ENCODE measurements at places on chromosomes 11 and 22. TPM values are rescaled to one million over a fixed set of nuclear protein-coding genes. Genes with fewer than 3 reads are reported as not detected.

Gene TMA7B
- total RNA-seq, result not detected

Gene DDI1
- total RNA-seq, result not detected

Gene SLC29A2
- total RNA-seq, result 18.2 TPM

Gene LRP4
- total RNA-seq, result 62.5 TPM

Gene DEUP1
- total RNA-seq, result not detected

Gene MUC6
- total RNA-seq, result not detected

Gene PKDREJ
- 0.35 TPM for total RNA-seq

Gene SCGB1A1
- not detected for total RNA-seq

Gene AIFM3
- 21.9 TPM for total RNA-seq

Gene TMEM258
- 28.7 TPM for total RNA-seq

Gene SMC1B
- total RNA-seq, result not detected

Gene TMPRSS13
- not detected for total RNA-seq

Gene MIOX
- total RNA-seq, result not detected

Gene TEX54
- total RNA-seq, result not detected

Gene P2RY6
- 1.5 TPM for total RNA-seq

Gene OR2D2
- not detected for total RNA-seq

Gene IL18
- total RNA-seq, result 57.4 TPM

Gene LRRC74B
- total RNA-seq, result not detected

Gene C22orf42
- not detected for total RNA-seq

Gene MAPK8IP1
- total RNA-seq, result 17.3 TPM

Gene SCGB2A2
- not detected for total RNA-seq

DNA sequence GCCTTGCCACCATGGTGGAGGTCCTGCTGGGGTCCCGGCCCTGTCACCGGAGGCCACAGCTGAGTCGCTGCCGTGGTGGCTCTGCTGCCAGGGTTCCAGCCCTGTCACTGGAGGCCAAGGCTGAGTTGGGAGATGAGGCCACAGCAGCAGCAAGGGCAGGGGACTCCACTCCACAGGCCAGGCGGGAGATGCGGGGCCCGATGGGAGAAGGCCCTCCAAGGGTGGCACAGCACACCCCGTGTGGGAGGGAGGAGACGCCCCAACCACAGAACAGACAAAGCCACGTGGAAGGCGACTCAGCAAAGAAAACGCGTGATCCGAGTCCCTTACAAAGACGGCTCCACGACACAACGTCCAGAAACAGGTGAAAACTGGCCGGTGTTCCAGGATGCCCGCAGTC is 159.3 kb downstream of the BRD1 start:
- no peak for DNase-seq

DNA sequence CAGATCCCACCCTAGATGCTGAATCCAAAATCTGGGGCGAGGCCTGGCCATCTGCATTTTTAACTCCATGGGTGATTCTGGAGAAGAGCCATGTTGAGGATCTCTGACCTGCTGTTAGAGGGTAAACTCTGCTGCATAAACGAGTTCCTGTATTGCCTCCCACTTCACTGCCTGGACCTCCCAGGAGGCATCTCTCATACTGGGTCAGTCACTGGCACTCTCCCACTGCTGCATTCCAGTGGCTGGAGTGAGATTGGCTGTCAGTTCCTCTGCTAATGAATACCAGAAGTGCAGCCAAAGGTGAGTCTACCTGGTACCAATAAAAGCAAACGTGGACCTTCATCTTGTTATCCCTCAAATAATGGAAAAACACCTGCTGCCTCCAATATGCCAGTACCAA is 10.3 kb downstream of the POLDIP3 start:
- DNase-seq, result no peak

GRCh38 chr11:57446055-57446454 is 14.3 kb upstream of the RTN4RL2 start:
- no peak for DNase-seq

DNA sequence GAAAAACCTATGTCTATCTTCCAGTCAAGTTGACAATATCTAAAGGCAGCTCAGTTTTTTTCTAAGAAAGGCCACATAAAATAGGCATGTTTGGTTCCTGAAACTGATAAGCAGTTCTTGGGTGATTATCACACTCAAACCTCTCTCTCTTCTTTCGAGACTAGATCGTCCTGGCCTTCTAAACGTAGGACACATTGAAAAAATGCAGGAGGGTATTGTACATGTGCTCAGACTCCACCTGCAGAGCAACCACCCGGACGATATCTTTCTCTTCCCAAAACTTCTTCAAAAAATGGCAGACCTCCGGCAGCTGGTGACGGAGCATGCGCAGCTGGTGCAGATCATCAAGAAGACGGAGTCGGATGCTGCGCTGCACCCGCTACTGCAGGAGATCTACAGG is 15.1 kb downstream of the CDPF1 start:
- no peak for DNase-seq

DNA sequence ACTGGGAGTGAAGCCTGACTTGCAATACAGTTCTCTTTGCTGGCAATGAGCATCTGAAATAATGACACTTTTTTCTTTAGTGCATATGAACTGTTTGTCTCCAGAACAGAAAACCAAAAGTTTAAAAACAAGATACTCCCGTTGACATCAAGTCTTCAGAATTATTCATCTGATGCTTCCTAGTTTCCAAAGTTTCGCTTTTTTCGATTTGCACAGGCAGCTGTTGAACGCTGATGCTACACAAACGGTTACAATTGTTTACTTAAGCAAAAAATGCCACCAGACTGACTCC is 612 bp upstream of the BIRC2 start:
- DNase-seq, result no peak

GRCh38 chr22:22931557-22932270 is 44.1 kb downstream of the IGLL5 start:
- DNase-seq, result no peak

GRCh38 chr11:59898046-59898445 is 19.5 kb downstream of the OOSP3 start:
- DNase-seq, result no peak

DNA sequence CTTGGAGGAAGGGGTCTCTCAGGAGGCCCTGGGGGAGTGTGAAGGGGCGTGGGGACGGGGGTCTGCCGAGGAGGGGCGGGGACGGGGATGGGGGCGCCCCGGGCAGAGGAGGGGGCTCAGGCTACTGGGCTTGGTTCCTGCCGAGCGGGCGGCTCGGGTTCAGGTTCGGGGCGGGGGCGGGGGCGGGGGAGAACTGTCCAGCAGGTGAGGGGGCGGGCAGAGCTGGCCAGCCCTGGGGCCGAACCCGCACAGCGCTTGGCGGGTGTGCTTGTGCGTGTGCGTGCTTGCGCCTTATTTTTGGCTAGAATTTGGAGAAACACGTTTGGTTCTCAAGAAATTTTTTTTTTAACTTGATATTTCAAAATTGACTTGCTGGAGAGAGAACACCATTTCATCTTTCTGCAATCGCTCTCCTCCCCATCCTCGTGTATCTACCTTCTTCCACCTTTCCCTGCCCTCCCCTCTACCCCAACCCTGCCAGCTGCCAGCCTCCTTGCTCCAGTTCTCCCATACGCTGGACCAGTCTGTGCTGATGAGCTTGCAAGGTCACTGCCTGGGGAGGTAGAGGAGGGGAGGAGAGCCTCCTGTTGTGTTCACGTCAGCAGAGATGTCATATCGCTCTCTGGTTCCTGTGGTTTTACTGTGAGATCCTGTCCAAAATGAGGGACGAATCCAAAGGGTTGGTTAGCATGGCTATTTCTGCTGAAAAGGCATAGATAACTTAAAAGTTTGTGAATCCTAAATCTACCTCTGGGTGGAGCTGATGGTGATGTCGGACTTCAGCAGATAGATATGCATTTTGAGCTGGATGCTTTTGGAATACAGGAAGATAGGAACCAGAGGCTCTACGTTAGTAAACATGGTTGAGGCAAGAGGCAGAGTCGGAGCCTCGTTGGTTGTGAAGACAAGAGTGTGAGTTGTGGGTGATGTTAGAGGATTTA is 668 bp downstream of the MADD start:
- DNase-seq, result peak; percentile 59

GRCh38 chr11:119481667-119482400 is 58.9 kb upstream of the THY1 start:
- DNase-seq, result no peak

- no peak for DNase-seq
These were observed 1007.2 kb upstream of the RAG2 start for GRCh38 chr11:37605229-37605628.

DNA sequence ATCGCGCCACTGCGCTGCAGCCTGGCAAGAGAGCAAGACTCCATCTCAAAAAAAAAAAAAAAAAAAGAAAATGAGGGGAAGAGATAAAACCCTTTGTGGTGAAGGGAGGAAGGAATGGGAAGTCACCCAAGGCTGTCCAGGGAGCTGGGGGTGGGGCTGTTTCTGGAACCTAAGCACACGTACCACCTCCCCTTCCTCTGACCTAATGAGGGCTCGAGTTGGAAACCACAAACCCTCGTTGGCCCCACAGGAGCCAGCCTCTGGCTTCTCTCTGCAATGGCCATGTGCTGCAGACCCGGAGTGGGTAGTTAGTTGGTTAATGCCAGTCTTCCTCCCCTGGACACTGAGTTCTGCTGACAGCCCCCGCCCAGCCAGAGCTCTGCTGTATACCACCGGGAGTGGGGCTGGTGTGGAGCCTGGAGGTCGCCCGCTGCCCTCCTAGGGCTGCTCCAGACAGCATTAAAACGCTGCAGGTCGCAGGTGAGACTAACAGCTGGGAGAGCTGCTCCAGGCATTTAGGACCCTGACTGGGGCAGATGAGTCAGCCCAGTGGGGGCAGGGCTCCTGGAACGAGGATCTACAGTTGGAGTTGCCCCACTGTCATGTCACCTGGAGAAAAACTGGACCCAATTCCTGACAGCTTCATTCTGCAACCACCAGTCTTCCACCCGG is at the start of gene LGALS12:
TSS of gene LGALS12 (plus strand) at position 228 of the 672 bp plus-strand sequence. CDS start at position 603, 375 bp downstream.
- DNase-seq, result no peak

- no peak for DNase-seq
These were observed 462.8 kb downstream of the INSC start for GRCh38 chr11:15577519-15577918.

GRCh38 chr11:47243454-47243853 is 5.2 kb downstream of the ACP2 start:
- no peak for DNase-seq

DNA sequence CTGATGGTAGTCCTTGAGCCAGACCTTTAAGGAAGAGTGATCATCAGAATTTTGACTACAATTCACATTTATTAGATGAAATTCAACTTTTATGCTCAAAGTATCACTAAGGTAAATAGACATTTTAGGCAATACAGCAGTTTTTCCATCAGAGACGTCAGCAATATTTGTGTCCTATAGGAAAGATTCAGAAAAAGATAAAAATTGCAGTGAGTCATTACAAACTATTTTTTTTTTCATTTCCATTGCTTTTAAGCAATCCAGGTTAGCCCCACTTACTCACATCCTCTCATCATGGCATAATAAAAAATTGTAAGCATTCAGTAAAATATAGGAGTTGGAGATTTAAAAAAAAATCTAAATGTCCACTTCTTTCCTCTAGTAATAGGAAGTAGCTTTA is 46.9 kb downstream of the MSANTD4 start:
- no peak for DNase-seq

DNA sequence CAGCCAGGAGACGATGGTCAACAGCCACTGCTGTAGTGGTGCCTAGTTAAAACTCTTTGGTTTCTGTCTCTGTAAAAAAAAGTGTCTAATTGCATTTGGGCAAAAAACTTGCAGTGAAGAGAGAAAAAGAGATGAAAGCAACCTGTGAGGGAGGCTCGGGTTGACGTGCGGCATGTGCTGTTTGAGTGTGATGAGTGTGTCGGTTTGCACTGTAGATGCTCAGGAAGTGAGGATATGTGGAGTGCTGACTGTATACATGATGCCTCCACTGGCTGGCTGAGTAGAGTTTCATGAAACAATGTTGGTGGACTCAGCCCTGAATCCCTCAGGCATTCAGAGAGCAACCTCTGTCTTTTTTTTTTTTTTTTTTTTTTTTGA is 4.3 kb upstream of the DGCR6L start:
- peak; percentile 19 for DNase-seq

GRCh38 chr22:28014211-28015045 is 95.4 kb upstream of the PITPNB start:
- no peak for DNase-seq

DNA sequence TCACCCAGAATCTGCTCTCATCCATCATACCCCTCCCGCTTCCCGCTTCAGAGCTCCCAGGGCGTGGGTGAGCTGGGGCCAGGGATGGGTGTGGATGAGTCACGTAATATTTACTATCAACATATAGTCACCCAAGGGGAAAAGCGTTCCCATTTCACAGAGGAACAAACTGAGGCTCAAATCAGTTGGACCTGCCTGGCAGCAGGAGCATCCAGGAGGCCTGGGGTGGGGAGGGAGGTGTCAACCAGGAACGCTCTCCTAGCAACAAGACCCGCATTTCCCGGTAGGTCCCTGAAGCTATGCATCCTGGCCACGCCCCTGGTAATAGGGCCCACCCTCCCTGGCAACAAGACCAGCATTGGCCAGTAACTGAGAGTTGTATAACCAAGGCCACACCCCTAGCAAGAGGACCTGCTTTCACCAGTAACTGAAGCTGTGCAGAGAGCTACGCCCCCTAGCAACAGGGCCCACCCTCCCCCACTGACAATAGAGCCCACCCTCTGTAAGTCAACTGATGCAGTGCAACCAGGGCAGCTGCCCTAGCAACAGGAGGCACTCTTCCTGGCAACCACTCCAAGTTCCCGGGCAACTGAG is 32.7 kb upstream of the TXNRD2 start:
- DNase-seq, result no peak

DNA sequence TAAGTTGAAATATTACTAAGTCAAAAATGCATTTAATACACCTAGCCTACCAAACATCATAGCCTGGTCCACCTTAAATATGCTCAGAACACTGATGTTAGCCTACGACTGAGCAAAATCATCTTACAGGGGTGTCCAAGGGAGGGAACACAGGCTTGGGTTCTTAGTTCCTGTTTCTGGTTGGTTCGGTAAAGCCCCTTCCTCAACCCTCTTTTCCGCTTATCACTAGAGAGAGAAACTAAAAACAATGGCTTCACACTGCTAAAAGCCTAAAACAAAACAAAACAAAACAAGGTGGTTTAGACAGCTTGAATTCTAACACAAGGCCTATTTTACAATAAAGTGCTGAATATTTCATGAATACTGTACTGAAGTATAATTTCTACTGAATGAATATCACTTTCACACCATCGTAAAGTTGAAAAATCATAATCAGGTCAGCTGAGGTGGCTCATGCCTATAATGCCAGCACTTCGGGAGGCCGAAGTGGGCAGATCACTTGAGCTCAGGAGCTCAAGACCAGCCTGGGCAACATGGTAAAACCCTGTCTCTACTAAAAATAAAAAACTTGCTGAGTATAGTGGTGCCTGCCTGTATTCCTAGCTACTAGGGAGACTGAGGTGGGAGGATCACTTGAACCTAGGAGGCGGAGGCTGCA is 118.0 kb downstream of the SIK3 start:
- DNase-seq, result no peak

DNA sequence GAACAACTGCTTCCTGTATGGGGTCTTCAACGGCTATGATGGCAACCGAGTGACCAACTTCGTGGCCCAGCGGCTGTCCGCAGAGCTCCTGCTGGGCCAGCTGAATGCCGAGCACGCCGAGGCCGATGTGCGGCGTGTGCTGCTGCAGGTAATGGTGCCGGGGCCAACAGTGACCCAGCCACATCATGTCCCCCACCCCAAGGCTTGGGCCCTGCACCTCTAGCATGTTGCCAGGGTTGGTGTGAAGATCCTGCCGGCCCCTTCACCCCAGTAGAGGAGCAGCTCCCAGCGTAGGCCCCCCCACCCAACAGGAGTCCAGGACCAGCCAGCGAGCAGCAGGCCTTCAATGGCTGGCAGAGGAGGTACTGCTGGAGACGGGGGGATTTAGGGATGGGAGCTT is 15.9 kb downstream of the TAB1 start:
- no peak for DNase-seq
